ENCODE measurements at places on chromosomes 7 and 10.

DNA sequence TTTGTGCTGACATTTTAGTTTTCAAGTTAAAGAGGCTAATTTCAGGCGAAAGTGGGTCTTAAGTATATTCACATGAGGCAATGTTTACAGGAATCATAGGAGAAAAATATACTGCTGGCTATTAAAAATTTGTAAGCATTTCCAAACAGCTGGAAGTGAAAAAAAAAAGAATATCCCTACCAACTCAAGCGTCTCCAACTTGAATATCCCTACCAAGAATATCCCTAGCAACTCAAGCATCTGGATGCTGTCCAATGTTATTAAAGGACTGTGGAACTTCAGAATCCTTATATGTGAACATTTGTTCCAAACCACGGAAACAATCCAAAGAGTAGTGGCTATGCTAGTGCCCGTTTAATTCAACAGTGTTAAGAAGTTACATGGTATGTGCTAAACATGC is 1303.0 kb downstream of the GATA3 start:
- no peak for DNase-seq

- no peak for DNase-seq
Observed at GRCh38 chr10:26507441-26507840, 69.3 kb downstream of the APBB1IP start.

GRCh38 chr10:14366760-14367159 is 36.0 kb upstream of the FRMD4A start:
- no peak for DNase-seq

DNA sequence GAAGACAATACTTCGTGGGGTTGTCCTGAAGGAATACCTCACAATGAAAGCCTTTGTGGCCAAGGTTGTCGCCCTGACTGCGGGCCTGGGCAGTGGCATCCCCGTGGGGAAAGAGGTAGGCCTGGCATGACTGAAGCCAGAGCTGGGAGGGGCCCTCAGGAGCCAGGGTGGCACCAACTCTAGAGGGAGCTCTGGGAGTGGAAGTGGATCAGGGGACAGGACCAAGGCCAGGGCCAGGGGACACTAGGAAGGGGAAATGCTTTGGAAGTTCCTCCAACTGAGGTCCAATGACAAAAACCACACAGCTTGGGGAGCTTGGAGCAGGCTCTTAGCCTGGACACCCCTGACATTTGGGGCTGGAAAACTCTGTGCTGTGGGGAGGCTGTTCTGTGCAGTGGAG is 5.8 kb downstream of the CLCN1 start:
- DNase-seq = no peak

DNA sequence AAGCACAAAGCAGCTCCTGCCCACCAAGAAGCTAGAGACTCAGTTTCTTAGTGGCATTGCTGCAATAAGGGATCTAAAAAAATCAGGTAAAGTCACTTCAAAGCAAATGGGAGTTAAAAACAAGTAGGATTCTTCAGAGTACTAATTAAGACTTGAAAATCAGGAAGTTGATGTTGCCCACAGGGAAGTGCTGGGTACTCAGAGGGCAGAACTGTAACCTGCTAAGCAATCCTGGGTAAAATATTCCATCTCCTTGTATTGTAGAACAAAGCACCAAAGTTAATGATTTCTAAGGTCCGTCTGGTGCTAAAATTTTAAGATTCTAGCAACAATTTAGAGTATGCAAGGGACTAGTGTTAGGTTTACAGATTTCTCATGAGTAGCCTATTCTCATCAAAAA is 8.3 kb downstream of the PEX1 start:
- no peak for DNase-seq

DNA sequence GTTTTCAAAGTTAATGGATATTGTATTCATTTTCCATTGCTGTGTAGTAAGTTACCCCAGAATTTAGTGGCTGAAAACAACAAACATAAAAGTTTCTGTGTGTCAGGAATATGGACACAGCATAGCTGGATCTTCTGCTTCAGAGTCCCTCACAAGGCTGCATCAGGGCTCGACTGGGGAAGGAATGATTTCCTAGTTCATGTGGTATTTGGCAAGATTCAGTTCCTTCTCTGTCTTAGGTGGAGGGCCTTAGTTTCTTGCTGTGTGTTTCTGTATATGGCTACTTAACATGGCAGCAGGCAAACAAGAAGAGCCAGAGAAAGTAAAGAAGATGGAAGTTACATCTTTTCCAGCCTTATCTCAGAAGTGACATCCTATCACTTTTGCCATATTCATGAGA is 51.1 kb downstream of the TPST1 start:
- no peak for DNase-seq

GRCh38 chr10:33087152-33087551 is 129.1 kb upstream of the ITGB1 start:
- DNase-seq = no peak

GRCh38 chr7:155399577-155399976 is 58.4 kb upstream of the EN2 start:
- DNase-seq = no peak

GRCh38 chr10:14022954-14023672 is 307.6 kb downstream of the FRMD4A start:
- DNase-seq = no peak

DNA sequence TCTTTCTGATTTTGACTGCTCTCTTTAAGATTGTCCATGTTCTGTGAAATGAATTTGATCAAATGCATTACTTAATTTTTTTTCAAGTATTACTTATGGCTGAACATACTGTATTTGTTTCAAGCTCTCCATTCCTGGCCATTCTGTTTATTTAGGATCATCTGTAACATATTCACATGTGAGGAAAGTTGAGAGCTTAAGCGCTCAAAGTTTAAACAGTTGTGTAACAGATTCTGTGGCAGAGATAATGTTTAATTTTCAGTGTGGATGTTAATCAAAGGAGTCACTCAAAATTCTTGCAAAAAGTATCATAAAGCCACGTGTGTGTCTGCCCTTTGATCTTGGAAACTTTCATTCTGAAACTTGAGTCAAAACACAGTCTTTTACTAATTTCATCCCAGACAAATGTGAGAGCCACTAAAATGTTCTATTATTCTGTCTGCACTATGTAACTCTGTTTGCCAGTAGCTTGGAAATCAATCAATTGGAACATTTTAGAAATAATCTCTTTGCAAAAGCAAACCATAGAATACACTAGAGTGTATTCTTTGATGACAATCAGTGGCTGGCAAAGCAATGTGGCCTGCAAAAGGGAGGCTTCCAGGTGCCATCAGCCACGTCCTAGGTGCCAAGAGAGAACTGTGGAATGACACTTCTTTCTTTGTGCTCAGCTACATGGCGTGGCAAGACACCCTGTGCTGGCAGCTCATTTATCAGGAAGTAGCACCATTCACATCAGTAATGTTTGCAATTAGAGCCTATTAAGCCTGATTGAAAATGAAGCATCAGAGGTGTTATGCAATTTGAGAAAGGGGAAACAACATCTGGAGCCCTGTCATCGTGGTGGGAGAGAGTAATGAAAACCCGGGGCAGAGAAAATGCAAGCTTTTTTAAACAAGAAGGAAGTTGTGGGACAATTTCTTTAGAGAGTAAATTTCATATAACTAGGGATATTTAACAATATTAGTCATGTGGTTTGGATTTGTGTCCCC is 40.9 kb downstream of the ARL5B start:
- no peak for DNase-seq

DNA sequence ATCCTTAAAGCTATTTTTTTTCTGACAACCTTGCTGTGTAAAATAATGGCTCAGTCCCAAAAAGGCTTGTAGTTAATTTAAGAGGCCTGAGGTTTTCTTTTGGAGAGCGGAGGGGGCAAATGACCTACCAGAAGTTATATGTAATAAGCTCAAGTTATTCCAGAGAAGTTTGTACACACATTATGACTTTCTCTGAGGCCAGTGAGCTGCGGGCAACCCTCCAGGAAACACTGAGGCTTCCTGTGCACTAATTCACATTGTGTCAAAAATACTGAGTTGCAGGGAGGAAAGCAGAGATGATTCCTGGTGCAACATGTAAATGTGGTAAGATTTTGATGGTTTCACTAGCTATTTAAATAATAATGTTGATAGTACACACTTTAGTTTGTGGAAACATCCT is 188.6 kb downstream of the DIP2C start:
- DNase-seq = no peak

- no peak for DNase-seq
Observed at GRCh38 chr10:80196270-80196949, 8.9 kb downstream of the ANXA11 start.

DNA sequence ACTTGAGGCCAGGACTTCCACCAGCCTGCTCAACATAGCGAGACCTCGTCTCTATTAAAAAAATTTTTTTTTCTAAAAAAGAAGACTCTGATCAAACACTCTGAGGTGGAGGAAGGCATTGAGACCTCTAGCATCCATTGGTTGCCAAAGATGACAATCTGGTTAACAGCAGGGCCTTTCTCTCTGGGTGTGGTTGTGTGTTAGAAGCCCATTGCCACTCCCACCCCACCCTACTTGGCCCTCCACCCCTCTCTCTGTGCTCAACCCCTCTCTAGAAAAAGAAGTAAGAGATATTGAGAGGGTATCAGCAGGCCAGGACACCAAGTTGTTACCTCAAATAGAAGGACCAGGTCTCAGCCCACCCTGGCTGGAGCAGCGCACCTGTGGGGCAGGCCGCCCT is 57.4 kb upstream of the MXI1 start:
- no peak for DNase-seq

- DNase-seq = peak; percentile 88
Observed at GRCh38 chr7:56287429-56288138, 171.4 kb upstream of the NUPR2 start.

GRCh38 chr7:69871886-69872569 is 273.8 kb downstream of the AUTS2 start:
- DNase-seq = no peak

DNA sequence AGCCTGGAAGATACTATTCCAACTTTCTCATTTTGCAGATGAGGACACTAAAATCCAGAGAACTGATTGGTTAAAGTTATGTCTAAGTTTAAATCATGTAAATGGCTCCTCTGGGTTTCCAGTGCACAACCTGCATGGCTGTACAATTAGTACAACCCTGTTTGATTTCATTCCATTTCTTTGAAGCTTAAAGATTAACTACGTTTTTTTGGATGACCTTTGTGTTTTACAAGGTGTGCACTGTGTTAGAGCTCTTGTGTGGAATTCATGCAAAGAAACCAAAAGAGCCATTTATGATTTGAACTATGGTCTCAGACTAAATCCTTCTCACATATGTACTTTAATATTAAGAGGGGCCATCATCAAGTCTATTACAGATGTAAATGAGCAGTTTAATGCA is 149.5 kb downstream of the TMEM168 start:
- DNase-seq = no peak

DNA sequence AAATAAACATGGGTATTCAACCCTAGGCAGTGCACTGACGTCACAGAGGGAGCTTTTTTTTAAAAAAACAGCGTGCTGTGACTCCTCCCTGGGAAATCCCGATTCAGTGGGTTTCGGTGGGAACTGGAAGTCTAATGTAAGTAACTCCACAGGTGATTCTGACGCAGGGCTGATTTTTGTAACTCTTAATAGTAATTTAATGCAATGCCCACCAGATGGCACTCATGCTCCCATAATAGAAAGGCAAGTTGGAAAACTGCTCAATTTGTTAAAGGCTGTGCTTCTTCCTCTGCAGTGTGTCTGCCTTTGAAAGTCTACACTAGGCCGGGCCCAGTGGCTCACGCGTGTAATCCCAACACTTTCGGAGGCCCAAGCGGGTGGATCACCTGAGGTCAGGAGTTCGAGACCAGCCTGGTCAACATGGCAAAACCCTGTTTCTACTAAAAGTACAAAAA is 10.9 kb upstream of the RSU1 start:
- DNase-seq = peak; percentile 19

GRCh38 chr7:88758381-88759229 is 895 bp upstream of the ZNF804B start:
- DNase-seq = no peak

GRCh38 chr10:101611096-101611905 is 23.2 kb downstream of the DPCD start:
- no peak for DNase-seq

- no peak for DNase-seq
Observed at GRCh38 chr7:78326189-78326588, 527.6 kb downstream of the PHTF2 start.

DNA sequence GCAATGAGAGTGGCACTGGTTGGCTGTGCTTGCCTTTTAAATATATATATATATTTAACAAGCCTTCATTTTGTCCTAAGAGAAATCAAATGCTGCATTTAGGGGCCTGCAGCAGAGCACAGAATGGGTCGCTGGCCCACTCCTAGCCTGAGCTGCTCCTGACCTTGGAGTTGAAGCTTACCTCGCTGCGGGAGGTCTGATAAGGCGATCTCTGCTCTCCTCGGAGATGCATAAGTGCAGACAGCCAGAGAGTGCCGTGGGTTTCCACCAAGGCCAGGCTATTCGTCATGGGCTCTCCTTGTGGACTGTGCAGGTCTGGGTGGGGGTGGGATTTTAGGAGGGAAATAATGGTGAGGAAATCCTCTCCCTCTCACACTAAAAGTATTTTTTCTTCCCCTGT is 99.5 kb upstream of the IKZF1 start:
- no peak for DNase-seq

- no peak for DNase-seq
Observed at GRCh38 chr10:36097696-36098095, 455.6 kb upstream of the FZD8 start.

DNA sequence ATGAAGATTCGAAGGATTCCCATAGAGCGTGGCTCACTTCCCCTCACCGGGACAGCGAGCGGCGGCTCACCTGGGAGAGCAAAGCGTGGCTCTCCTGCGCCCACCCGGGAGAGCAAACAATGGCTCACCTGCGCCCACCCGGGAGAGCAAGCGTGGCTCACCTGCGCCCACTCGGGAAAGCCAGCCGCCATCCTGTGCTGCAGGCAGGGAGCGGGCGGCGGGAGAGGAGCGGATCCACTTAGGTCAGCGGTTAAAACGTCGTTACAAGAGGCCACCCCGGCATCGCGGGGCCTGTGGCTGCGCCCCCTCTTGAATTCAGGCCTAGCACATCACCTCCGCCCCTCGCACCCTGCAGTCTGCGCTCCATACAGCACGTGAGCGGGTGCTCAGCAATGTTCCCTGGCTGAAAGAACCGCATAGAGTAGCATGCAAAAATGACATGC is 461 bp upstream of the FIGNL1 start:
- no peak for DNase-seq

GRCh38 chr10:131729361-131729760 is 171.4 kb upstream of the PPP2R2D start:
- no peak for DNase-seq

DNA sequence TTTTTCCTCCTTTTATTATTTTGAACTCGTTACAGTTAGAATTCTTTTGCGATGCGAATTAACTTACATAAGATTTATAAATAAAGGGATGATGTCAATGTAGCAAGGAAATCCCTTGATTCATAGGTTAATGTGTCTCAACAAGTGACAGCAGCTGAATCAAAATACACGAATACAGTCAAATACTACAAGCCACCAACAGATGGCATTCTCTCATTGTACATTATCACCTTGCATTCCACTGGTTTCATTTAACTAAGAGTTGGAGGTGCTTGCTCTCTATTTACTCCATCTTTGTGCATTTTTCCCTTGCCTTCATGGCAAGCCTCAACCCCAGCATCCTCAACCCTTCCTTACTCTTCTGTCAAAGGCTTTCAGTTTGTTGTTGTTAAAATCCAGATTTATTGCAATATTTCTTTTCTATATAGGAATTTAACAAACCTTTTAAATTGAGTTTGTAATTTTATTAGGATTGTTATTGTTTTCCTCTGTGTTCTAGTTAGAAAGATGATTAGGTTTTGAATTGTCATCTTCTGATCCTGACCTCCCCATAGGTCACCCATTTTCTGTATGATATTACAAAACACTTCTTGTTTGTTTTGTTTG is 78.3 kb downstream of the SLC25A40 start:
- DNase-seq = no peak

GRCh38 chr7:110922906-110923305 is 168.0 kb upstream of the LRRN3 start:
- no peak for DNase-seq

All from T47D (cell line).